ENCODE measurements at places on chromosomes 4 and X. TPM values are rescaled to one million over a fixed set of nuclear protein-coding genes. Genes with fewer than 3 reads are reported as not detected.

Gene NRK
- total RNA-seq = 5.0 TPM

Gene NPY1R
- total RNA-seq = 32.9 TPM

Gene GPC4
- total RNA-seq = 70.3 TPM

DNA sequence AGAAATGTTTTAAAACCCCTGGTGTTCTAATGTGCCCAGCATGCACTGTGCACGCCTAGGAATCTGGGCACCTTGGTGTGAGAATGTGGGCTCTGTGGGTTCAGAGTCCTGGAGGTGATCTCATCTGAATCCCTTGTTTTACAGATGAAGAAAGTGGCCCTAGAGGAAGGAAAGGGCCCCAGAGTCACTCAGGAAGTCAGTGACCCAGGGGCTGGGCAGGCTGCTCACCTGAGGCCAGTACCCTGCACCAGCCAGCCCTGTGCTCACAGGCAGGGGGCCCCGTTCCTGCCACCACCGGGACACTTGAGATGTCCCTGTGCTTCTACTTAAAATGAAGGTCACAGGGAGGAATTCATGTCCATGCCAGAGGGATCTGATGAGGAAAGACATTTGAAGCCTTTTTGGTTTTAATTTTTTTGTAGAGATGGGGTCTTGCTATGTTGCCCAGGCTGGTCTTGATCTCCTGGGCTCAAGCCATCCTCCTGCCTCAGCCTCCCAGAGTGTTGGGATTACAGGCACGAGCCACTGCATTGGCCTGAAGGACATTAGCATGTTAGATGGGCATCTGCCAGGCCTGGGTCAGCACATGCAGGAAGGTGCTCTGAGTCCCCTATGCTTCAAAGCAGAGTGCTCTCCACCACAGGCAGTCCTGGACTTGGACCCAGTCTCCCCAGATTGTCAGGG, 7.4 kb upstream of the S100P start:
- DNase-seq = no peak

DNA sequence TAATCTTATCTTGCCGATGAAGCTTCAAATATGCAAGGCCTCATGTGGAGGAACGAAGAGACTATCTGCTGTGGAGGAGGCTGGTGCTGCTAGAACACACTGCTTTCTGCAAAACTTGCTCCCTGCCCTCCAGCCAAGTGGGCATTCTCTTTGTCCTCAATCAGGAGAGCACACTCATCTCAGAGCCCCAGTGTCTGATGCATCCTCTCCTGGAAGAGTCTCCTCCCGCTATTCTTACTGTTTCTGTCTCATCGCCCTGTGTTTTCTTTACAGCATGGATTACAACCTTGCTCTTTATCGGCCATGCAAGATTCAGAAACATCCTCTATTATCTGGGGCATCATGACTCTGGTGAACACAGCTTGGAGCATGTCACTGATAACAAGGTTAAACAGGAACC, 68.2 kb upstream of the MTNR1A start:
- no peak for DNase-seq

Measured in kidney (tissue), 22 donors.